Fibroblast of lung (primary cell): ENCODE measurements at places on chromosomes 7 and 10. TPM values are rescaled to one million over a fixed set of nuclear protein-coding genes. Genes with fewer than 3 reads are reported as not detected.
A peak's percentile ranks its signal among the peaks of the same experiment; 100 is the strongest.

The DNAH11 gene
- under 0.01 and 0.33 TPM in 2 replicates for total RNA-seq

DNA sequence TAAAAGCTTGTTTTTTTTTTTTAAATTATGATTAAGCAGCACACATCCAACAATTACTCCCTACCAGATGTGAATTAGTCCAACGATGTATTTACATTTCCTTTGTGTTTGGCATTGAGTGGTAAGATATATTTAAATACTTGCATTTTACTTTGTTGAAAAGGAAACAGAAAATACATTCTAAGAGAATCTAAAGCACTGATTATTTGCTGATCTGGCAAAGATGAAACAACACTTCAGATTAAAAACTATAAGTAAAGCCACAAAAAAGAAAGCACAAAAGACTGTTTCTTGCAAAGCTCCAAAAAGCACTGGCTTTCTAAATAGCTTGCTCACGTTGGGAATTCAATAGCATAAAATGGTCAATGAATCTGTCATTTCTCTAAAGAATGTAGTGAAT lies 466.5 kb downstream of the PHTF2 start:
- no peak for DNase-seq

The EBF3 gene
- total RNA-seq: under 0.01 and 0.17 TPM in 2 replicates

- DNase-seq: peak; percentile 33
These were observed 33.1 kb downstream of the HBP1 start for GRCh38 chr7:107201795-107202450.

The TCAF2 gene
- total RNA-seq: 1.3 and 1.5 TPM in 2 replicates

The PRLHR gene
- not detected in 2 replicates for total RNA-seq

- peak; percentile 80 for DNase-seq
These were observed 107.8 kb downstream of the ARHGAP22 start for GRCh38 chr10:48496831-48497779.

The NOD1 gene
- total RNA-seq: 6.9 and 7.3 TPM in 2 replicates

DNA sequence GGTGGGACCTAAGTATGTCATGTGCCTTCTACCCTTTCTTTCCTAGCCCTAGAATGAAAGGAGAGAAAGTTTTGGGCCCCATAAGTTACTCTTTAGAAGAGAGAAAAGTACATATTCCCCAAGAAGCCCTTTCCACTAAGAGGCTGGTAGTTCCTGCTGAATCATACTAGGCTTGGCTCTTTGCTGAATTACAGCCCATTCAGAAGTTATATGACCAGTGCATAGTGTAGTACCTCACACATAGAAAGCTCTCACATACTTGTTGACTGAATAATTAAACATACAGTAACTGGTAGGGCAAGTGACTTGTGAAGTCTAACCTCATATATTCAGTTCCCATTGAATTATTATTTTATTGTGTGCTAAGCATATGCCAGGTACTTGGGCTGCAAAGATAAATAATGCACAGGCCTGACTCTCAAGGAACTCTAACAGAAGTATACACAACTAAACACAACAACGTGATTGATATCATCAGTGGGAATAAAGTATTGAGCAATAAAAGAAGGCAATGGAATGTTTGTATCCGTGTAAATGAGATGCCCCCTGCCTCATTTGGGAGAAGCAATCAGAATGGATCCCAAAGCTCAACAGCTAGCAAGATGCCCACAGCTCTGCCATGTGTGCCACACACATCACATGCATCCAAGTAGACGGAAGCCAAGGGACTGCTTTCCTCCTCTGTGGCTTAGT lies 38.9 kb upstream of the UBN2 start:
- no peak for DNase-seq

The FAM25C gene
- not detected in 2 replicates for total RNA-seq

The SGCE gene
- 93.2 and 106 TPM in 2 replicates for total RNA-seq

The PPP1R17 gene
- not detected in 2 replicates for total RNA-seq

The FRAT1 gene
- 2.8 TPM in 2 replicates for total RNA-seq
